ENCODE measurements at places on chromosomes 4 and X.

DNA sequence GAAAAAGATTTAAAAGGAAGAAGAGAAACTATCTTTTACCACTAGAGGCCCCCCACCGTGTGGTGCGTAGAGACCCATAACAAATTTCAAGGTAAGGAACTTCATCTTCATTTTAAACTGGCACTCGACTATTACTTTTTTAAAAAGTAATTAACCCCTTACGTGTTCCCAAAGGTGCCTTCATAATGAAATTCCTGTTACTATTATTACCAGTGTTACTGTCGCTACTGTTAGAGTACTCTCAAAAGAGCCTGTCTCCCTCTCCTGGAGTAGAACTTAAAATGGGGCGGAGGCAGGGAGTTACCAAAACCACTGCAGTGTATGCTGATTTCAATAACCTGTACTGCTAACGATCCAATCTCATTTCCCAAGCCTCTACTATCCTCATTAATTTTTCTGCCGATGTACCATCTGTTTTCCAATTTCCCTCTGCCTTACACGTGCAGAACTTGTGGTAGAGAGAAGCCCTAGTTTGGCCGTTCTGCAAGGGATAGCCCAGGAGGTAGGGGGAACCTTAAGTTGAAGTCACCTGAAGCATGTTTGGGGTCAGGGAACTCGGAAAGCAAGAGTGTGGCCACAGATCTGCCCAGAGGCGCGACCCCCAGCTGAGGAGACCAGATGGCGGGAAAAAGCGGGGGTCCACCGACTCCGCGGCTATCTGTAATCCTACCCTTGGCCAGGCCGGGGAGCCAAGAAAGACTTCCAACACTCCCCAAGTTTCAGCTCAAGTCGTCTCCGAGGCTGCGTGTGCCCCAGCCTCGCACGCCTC, 720 bp upstream of the STK26 start:
- no peak for DNase-seq

DNA sequence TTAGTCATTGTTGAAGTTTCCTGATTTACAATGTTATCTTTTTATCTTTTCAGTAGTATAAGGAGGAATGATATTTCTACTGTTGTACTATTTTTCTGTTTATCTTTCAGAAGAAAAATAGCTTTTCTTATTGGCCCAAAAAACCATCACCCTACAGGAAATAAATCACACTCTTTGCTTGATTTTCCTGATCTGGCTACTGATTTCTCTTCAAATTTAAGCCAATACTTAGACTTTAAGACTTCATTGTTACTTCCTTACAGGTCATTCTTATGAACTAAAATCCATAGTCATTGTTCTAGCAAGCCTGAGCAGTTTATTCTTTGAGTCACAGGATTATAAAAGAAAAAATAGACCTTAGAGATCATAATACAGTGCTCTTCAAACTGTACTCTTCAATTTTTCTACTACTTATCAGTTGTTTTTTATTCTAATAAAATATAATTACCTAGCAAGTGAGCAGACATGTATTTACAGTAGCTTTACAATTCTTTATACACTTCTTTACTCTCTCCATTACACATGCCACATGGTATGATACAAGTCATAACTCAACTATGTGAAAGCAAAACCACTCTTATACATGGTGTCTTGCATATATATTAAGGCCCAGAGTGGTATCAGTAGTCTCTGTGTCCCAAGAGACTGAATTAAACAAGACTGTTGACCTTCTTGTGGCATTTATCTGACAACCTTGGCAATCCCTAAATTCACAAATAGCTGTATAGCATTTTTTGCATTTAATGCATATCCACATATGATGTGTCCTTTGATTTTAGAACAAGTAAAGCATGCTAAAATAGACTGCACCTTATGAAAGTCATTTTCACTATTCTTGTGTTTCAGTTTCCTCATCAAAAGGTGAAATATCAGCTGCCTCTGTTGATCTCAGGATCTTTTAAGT, 47.9 kb downstream of the TET2 start:
- DNase-seq, result no peak

- no peak for DNase-seq
These were observed 81.3 kb downstream of the STIM2 start for GRCh38 chr4:26941951-26942350.

DNA sequence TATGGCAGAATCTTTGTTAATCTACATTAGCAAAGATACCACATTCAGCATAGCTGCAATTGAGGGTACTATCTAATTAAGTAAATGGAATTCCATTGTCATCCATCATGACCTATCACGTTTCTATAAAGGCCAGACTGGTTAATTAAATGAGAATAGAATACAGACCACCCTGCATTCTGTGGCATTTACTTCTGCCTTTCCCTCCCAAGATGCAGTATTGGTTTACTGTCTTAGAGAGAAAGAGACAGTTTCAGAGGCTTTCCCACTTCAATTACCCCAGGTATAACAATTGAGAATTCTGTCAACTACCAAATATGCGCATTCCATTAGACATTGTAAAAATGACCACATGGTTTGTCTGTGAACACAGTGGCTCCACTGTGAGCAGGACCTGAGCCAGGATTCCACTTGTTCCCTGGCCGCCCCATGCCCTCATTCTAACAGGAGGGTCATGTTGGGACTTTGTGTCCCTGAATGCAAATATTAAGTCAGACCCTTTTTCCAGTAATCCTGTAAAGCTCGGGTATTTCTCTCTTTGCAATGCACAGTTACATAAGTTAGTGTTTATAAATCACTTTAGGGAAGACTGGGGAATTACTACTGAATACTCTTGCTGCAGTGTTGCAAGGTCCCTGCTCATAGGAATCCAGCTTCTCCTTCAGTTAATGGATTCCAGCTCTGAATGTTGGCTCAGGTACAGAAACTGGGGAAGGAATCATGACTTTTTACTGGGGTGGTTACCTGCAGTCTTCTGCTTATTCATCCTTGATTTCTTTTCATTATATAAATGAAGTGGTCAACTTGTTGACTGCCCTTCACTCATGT, 261.0 kb downstream of the PDGFC start:
- DNase-seq, result no peak

DNA sequence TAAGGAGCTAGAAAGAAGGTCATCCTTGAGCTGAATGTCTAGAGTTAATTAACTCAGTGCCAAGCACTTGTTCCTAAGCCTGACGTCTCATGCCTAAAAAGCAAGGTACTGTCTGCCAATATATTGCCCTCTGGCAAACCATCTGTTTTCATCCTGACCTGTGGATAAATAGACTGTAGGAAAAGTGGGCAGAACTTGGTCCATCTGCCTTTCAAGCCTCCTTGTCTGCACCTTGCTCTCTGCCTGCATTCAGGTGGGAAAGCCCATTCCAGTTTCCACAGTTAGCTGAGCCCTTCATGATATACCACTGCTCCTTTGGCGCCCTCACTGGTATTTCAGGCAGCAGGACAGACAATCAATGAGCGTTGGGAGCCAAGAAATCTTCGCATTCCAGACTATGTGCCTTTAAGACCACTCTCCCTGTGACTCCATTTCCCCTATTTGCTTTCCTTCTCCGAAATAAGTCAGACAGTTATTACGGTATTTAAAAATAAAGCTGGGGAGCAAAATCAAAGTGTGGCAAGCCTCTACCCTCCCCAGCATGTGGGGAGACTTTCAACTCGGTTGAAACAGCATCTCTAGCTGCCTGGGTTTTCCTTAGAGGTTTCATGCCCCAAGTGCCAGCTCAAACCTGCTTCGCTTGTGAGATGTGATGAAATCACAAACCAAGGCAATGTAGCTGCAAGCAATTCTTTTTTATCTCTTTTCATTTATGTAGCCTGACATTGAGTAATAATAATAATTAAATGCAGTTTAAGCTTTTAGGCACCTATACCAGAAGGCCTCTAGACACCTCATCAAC, 2.5 kb upstream of the CCDC149 start:
- DNase-seq, result peak; percentile 32

- DNase-seq, result no peak
These were observed 69.9 kb downstream of the TEX13A start for GRCh38 chrX:105150557-105150956.

GRCh38 chr4:7348946-7349900, 85.5 kb downstream of the PSAPL1 start:
- no peak for DNase-seq

DNA sequence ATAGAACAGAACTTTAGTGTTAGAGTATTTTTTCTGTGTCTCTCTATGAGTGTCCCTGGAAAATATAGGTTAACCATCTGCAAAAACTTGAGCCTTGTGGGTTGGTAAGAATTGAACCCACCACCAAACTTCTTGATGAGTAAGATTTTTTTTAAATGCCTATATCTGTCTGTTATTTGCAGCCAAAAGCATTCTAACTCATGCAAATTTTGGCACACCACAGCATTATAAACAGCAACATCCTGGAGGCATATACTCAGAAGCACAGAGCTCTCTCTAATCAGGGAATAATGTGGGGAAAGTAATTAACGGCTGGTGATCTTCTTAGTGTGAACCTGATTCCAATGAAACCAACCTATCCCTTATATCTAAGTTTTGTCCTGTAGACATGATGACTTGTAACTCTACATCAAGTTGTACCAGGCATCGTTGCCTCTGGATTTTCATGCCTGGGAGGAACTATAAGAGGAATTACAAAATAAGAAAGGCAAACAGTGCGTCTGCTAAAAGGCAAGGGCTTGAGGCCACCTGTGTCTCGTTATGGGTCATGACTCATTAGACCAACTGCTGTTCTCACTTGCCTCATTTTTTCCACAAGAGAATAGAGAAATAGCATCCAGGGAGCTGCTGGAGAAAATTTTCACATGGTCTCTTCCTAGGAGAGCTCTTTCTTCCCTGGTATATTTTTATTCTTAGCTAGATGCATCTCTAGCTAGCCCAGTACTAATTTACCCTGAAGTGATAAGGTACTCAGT, 202.4 kb downstream of the CHIC2 start:
- DNase-seq, result peak; percentile 58

GRCh38 chrX:20500171-20500865, 233.6 kb upstream of the RPS6KA3 start:
- DNase-seq, result no peak

- DNase-seq, result peak; percentile 37
These were observed 766.6 kb downstream of the FAT4 start for GRCh38 chr4:126081336-126081735.

GRCh38 chr4:53116954-53117353, 248.9 kb downstream of the SCFD2 start:
- no peak for DNase-seq

GRCh38 chrX:13570261-13570605, 832 bp downstream of the EGFL6 start:
- peak; percentile 66 for DNase-seq

DNA sequence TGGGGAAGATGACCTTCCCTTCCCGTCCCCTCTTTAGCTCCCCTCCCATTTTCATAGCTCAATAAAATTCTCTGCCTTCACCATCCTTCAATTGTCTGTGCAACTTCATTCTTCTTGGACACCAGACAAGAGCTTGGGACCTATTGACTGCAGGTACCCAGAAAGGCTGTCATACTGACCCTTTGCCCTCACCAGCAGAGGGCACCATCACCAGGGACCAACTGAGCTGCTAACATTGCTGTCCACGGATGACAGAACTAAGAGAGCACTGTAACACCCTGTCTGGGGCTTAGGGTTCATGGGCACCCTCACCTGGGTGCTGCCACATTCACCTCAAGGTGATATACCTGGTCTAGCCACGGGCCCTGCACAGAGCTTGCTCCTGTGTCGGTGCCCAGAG, 141.3 kb upstream of the VCX3B start:
- no peak for DNase-seq

GRCh38 chr4:78460368-78460767, 91.2 kb upstream of the ANXA3 start:
- no peak for DNase-seq

DNA sequence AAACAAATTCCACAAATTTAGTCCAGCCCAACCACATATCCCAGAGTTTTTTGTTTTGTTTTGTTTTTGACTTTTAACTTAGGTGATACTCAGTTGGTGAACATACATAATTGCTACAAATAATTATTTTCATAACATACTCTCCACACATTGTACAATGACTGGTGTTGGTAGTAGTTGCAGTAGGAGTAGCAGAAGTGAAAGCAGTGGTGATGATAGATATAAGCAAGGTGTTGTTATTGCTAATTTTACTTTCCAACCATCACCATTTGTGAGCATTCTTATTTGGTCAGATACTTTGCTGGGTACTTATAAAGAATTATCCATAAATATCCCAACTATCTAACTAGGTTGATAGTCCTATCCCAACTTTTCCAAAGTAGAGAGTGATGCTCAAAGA, 47.3 kb downstream of the ARHGAP24 start:
- DNase-seq, result no peak

DNA sequence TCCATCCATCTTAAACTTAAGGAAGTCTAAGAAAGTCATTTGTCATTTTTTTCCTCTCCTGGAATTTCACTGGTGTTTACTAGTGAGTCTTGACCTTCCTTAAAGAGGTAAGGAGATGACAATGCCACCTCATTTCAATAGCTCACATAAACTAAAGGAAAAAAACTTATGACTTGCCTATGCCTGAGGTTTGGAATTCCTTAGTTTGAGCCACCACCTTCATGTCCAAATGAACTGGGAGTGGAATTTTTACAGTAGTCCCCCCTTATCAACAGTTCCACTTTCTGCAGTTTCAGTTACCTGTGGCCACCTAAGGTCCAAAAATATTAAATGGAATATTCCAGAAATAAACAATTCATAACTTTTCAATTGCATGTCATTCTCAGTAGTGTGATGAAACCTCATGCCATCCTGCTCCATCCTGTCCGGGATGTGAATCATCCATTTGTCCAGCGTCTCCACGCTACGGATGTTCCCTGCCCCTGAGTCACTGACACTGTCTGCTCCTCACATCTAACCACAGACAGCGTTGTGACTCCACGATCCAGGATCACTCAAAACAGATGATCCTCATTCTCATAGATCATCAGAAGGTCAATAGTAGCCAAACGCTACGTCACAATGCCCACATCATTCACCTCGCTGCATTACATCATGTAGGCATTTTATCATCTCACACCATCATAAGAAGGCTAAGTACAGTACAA, 177.4 kb downstream of the SH3KBP1 start:
- DNase-seq, result no peak

All from eye (tissue), 1 donor.